ENCODE measurements at places on chromosomes 2 and 18. TPM values are rescaled to one million over a fixed set of nuclear protein-coding genes. Genes with fewer than 3 reads are reported as not detected.

GRCh38 chr18:22153428-22153827 lies 16.0 kb upstream of the GATA6 start:
- no peak overlapping the region for H3K27ac ChIP-seq
- H3K36me3 ChIP-seq = no peaks in the 10 kb centered on the region
- no peaks in the 10 kb centered on the region for H3K27me3 ChIP-seq
- no peak for DNase-seq

GRCh38 chr2:233007270-233007669 lies 5.8 kb downstream of the NGEF start:
- no peaks in the 10 kb centered on the region for H3K36me3 ChIP-seq
- no peak for DNase-seq
- no peak overlapping the region for H3K4me3 ChIP-seq
- no peaks in the 10 kb centered on the region for H3K27me3 ChIP-seq
- H3K27ac ChIP-seq = no peak overlapping the region

MATN3 gene
- 7.0 TPM for total RNA-seq

DNA sequence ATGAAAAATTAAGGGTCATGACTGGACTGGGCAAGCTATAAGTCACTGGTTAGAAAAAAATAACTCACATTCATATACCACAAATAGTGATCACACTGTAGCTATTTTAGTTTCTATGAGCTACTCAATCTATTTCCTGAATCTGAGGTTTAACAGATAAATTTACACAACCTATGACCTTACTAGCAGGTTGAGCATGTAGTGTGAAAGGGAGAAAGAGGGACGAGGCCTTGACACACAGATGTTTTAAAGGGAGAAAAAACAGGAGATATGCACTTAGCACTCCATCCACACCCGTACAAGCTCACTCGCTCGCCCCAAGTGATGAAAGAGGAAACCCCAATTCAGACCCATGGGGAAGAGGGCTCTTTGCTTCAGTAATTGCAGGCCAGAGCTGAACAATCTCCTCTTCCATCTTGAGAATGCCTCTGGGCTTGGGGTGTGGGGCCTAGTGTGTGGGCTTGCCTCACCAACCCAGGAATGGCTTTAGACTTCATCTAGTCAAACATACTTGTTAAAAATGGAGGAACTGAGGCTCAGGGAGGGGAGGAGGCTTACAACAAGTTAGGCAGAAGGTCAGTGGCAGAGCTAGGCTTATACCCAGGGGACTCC lies 10.7 kb downstream of the CYRIA start:
- no peaks in the 10 kb centered on the region for H3K27me3 ChIP-seq
- peaks cover 72% of the 10 kb centered on the region for H3K4me1 ChIP-seq
- DNase-seq = no peak
- H3K4me3 ChIP-seq = no peak overlapping the region

GRCh38 chr2:146312899-146313298 lies 1531.9 kb upstream of the ACVR2A start:
- DNase-seq = peak; percentile 50
- H3K36me3 ChIP-seq = no peaks in the 10 kb centered on the region
- no peaks in the 10 kb centered on the region for H3K4me1 ChIP-seq
- H3K27ac ChIP-seq = no peak overlapping the region
- no peaks in the 10 kb centered on the region for H3K27me3 ChIP-seq
- H3K4me3 ChIP-seq = no peak overlapping the region

ANKRD30B gene
- total RNA-seq = not detected

GRCh38 chr2:205746420-205746785 lies 64.1 kb downstream of the NRP2 start:
- peaks cover 6% of the 10 kb centered on the region for H3K4me1 ChIP-seq
- peak; percentile 63 for DNase-seq
- peak overlapping the region; percentile 53 for H3K27ac ChIP-seq
- H3K4me3 ChIP-seq = no peak overlapping the region
- H3K36me3 ChIP-seq = peaks cover 75% of the 10 kb centered on the region

GRCh38 chr2:215191477-215191876 lies 53.1 kb upstream of the ABCA12 start:
- no peak for DNase-seq
- H3K27me3 ChIP-seq = no peaks in the 10 kb centered on the region
- no peaks in the 10 kb centered on the region for H3K36me3 ChIP-seq
- no peak overlapping the region for H3K4me3 ChIP-seq
- no peaks in the 10 kb centered on the region for H3K4me1 ChIP-seq
- H3K27ac ChIP-seq = no peak overlapping the region

- no peak for DNase-seq
- no peak overlapping the region for H3K27ac ChIP-seq
- H3K4me3 ChIP-seq = no peak overlapping the region
- no peaks in the 10 kb centered on the region for H3K36me3 ChIP-seq
Measured at GRCh38 chr2:7860693-7861092, 821.2 kb upstream of the ID2 start.

CYBRD1 gene
- total RNA-seq = 60.1 TPM

GRCh38 chr2:226579519-226579918 lies 220.1 kb downstream of the IRS1 start:
- no peaks in the 10 kb centered on the region for H3K27me3 ChIP-seq
- H3K4me3 ChIP-seq = no peak overlapping the region
- H3K27ac ChIP-seq = no peak overlapping the region
- no peaks in the 10 kb centered on the region for H3K36me3 ChIP-seq

DNA sequence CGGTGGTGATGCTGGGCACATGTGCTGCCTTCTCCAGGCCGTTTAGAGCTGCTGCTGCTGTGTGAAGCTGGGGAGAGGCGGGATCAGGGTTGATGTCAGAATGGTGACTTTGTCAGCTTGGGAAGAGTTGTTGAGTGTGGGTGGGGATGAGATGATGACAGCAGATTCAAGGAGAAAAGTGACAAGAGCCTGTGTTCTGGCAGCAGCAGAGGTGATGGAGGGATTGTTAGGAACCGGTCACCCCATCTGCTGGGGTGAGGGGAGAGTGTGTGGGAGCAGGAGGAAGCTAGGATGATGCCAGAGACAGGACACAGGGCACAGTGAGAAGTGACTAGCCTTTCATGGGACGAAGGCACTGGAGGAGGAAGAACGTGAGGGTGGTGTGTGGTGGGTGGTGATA lies 345.5 kb downstream of the RNF144A start:
- H3K4me1 ChIP-seq = no peaks in the 10 kb centered on the region
- no peak overlapping the region for H3K27ac ChIP-seq
- H3K36me3 ChIP-seq = no peaks in the 10 kb centered on the region

GRCh38 chr2:134135793-134136192 lies 118.1 kb upstream of the MGAT5 start:
- peaks cover 83% of the 10 kb centered on the region for H3K4me1 ChIP-seq
- no peaks in the 10 kb centered on the region for H3K36me3 ChIP-seq
- H3K4me3 ChIP-seq = no peak overlapping the region
- peak overlapping the region; percentile 86 for H3K27ac ChIP-seq
- H3K27me3 ChIP-seq = no peaks in the 10 kb centered on the region
- DNase-seq = no peak

DNA sequence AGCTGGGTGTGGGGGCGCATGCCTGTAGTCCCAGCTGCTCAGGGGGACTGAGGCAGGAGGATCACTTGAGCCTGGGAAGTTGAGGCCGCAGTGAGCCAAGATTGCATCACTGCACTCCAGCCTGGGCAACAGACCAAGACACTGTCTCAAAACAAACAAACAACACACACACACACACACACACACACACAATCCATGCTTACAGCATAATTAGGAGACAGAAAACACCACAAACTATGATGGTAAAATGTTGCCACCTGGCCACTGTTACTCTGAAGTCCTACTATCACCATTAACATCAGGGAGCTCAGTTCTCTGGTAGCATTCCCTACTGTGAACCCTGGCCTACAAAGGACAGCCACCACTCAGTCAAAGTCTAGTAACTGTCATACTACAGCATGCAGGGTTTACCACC lies 18.3 kb downstream of the DNPEP start:
- DNase-seq = peak; percentile 34
- no peak overlapping the region for H3K27ac ChIP-seq
- H3K27me3 ChIP-seq = no peaks in the 10 kb centered on the region
- peaks cover 14% of the 10 kb centered on the region for H3K4me1 ChIP-seq

GRCh38 chr2:97911922-97912575 lies 83.7 kb downstream of the TMEM131 start:
- peaks cover 41% of the 10 kb centered on the region for H3K4me1 ChIP-seq
- no peak for DNase-seq
- no peaks in the 10 kb centered on the region for H3K27me3 ChIP-seq

LHCGR gene
- not detected for total RNA-seq

LAPTM4A gene
- total RNA-seq = 74.1 TPM

- no peaks in the 10 kb centered on the region for H3K4me1 ChIP-seq
- no peaks in the 10 kb centered on the region for H3K36me3 ChIP-seq
- DNase-seq = no peak
- H3K27ac ChIP-seq = no peak overlapping the region
- no peak overlapping the region for H3K4me3 ChIP-seq
Measured at GRCh38 chr2:42673989-42674579, 89.9 kb downstream of the OXER1 start.

DNA sequence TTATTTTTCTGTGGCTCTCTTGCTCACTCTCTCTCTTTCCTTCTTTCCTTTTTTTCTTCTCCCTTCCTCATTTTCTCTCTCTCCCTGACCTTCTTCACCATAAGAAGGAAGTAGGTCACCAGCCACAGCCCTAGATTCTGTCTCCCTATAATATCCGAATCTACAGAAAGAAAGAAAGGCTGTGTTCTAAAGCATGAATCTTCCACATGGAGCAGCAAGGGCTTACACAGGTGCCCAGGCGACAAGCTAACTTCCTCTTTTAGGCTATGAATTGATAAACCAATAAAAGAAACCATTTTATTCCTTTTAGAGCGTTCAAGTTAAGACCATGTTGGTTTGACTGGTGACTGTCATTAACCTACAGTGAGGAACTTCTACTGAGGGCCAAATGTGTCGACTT lies 49.3 kb downstream of the CACNB4 start:
- H3K36me3 ChIP-seq = no peaks in the 10 kb centered on the region
- H3K4me1 ChIP-seq = no peaks in the 10 kb centered on the region
- H3K4me3 ChIP-seq = no peak overlapping the region
- no peak for DNase-seq

DNA sequence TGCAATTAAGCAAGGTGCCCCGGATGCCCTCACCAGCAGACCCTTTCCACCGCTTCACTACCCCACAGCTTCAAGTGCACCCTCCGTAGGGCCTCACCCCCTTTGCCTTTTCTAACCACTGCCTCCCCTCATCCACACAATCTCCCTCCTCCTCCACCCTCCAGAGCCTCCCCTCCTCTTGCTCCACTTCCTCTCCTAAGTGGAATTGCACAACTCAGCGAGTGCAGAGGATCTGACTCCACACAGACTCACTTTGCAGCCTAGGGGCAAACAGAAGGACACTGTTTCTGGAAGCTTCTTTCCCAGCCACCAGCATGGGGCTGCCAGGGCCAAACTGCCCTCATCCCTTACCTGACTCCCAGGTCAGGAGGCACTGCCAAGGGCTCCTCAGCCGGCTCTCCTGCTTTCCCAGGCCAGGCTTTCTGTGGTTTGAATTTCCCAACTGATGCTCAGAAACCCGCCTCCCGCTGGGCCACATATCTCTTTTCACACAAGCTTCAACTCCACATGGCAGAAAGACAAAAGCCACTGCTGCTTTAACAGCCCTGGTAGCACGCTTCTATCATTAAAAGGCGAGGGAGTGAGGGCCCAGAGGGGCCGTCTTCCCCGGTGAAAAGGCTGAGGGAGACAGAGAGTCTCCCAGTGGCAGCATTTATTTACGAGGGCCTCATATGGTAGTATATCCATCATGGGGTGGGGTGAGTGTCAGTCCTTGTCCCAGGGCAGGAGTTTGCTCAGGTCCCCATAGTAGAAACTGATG lies 74.7 kb upstream of the MGAT4A start:
- DNase-seq = peak; percentile 45
- H3K4me3 ChIP-seq = no peak overlapping the region
- H3K36me3 ChIP-seq = no peaks in the 10 kb centered on the region
- H3K4me1 ChIP-seq = peaks cover 19% of the 10 kb centered on the region

- peaks cover 45% of the 10 kb centered on the region for H3K36me3 ChIP-seq
- no peak overlapping the region for H3K27ac ChIP-seq
- H3K4me1 ChIP-seq = peaks cover 43% of the 10 kb centered on the region
- no peak overlapping the region for H3K4me3 ChIP-seq
- DNase-seq = no peak
Measured at GRCh38 chr2:73939419-73939818, 12.7 kb downstream of the DGUOK start.

GRCh38 chr2:206423147-206423546 lies 20.2 kb upstream of the ADAM23 start:
- H3K4me3 ChIP-seq = no peak overlapping the region
- H3K36me3 ChIP-seq = no peaks in the 10 kb centered on the region
- no peak for DNase-seq

GRCh38 chr18:48404716-48405507 lies 4.3 kb downstream of the ZBTB7C start:
- DNase-seq = no peak
- no peak overlapping the region for H3K27ac ChIP-seq
- no peaks in the 10 kb centered on the region for H3K36me3 ChIP-seq

DNA sequence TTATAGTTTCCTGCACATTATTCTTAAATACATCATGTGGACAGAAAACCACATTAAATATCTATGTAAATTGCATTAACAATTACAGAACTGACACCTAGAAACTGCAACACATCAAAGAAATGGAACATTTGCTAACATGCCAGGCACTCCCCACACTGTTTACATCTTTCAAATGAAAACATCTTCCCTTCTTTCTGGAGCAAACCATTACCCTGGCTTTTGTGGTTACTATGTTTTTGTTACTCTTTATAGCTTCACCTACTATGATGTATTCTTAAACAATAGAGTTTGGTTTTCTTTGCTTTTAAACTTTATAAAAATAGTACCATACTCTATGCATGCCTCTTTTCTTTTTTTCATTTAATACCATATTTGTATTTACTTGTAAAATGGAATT lies 1894.5 kb upstream of the CELF4 start:
- DNase-seq = no peak

TMEM247 gene
- not detected for total RNA-seq

DNA sequence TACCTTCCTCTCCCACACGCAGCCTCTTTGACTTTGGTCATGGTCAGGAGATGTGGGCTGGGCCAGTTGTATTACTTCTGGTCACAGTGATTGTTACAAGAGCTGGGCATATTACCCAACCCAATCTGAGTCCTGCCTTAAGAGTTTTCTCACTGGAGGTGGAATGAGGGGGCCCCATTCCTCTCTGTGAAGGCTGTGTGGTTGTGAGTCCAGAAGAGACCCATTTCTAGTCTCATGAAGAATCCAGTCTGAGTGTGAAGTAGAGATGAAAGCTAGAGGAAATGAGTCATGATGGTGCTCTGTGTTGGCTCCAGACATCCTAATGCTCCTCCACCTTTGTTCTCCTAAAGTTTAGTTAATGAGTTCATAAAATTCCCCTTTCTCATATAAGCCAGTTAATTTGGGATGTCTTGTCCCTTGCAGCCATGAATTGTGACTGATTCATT lies 50.8 kb upstream of the RASGRP3 start:
- DNase-seq = no peak
- no peaks in the 10 kb centered on the region for H3K27me3 ChIP-seq
- no peak overlapping the region for H3K4me3 ChIP-seq
- no peaks in the 10 kb centered on the region for H3K36me3 ChIP-seq

KIF5C gene
- 12.5 TPM for total RNA-seq

Measured in stomach (tissue), 19 donors.